Thymus (tissue), 14 donors: ENCODE measurements at places on chromosomes 6 and 20. TPM values are rescaled to one million over a fixed set of nuclear protein-coding genes. Genes with fewer than 3 reads are reported as not detected.

GRCh38 chr6:18509871-18510643 lies 122.9 kb downstream of the RNF144B start:
- DNase-seq, result no peak

DNA sequence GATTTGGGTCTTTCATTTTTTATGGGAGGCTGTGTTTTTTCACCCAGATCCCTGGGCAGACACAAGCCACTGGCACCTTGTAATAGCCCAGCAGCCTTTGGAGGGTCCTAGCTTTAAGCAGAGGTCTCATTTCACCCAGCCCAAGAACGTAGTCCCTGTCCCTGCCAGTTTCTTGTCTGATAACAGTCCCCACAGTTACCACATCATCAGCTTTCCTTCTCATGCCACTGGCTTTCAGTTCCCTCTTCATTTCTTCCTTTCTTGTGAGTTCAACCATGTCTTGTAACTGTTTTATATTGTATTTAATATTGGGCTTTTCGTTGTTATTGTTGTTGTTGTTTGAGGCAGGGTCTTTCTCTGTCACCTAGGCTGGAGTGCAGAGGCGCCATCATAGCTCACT lies 10.6 kb downstream of the PNPLA1 start:
- DNase-seq, result no peak

DNA sequence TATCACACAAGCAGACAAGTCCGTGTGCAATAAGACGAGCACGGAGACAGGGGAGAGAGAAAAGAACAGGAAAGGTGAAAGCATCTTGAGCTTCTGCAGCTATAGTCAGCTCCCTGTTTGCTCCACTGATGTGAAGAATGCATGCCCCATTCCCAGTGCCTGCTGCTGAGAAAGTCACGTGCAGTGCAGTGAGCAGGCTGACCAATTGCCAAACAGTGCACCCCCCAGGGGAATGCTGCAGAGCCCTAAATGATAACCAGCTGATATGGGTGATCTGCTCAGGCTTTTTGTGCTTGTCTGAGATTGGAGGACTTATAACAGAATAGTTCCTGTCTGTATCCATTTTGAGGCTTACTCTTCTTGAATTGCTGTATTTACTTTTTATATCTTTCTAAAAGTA lies 121.5 kb downstream of the PACRG start:
- DNase-seq, result no peak

DNA sequence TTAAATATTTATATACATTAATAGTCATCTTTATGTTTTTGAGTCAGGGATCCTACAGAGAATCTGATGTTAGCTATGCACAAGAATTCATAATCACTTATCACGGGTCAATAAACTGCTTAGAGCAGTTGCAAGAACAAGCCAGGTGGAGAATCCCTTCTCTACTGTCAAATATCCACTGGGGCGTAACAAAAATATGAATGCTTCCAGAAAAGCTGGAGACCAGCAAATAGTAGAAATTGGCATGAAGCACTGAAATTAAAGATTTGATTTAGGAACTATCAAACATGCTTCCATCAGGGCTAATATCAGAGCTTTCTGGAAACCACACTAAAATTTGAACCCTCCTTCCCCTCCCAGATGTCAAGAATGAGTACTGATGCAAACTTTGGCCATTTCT lies 37.3 kb downstream of the ADGRG6 start:
- no peak for DNase-seq

- no peak for DNase-seq
Observed at GRCh38 chr6:15088904-15089568, 156.8 kb upstream of the JARID2 start.

DNA sequence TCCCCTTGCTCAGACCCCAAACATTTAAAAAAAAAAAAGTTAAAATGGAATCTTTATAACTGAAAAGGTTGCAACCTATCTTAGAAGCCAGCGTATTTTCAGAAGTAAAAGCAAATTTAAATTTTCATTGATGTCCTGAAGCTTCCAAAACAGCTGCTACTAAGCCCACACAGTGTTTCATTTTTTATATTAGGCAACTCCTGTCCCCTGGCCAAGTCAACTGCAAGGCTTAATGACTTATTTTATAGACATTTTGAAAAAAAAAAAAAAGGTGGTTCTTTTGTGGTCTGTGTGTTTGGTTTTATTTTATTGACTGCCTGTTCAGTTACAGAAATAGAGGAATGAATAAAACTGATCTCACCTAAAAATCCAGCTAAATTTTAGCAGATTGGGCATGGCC lies 13.0 kb downstream of the CFAP61 start:
- DNase-seq, result no peak

DNA sequence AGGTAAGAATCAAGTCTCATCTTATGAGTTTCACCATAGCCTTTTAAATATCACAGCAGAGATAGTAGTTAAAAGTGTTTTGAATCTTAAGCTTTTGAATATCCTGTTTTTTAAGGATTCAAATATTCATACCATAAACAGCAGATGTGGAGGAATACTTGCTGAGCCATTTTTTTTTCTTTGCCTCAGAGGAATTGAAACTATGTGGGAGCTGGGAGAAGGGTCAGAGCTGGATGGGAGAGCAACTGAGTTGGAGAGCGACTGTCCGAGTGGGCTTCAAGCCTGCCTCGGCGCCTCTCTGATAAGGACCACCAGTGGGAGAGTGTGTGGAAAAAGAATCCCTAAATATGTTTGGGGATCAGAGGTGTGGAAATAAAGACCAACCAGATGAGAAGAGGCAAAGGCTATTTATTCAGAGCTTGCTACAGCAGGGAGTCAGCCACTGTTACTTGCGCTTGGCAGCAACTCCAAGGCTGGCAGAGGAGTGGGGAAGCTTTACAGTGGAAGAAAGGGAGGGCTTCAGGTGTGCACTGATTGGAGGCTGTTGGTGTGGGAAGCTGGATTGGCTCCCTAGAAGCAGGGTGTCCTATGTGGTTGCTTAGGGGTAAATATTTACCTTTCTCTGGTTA lies 34.3 kb upstream of the MCUR1 start:
- DNase-seq, result no peak

DNA sequence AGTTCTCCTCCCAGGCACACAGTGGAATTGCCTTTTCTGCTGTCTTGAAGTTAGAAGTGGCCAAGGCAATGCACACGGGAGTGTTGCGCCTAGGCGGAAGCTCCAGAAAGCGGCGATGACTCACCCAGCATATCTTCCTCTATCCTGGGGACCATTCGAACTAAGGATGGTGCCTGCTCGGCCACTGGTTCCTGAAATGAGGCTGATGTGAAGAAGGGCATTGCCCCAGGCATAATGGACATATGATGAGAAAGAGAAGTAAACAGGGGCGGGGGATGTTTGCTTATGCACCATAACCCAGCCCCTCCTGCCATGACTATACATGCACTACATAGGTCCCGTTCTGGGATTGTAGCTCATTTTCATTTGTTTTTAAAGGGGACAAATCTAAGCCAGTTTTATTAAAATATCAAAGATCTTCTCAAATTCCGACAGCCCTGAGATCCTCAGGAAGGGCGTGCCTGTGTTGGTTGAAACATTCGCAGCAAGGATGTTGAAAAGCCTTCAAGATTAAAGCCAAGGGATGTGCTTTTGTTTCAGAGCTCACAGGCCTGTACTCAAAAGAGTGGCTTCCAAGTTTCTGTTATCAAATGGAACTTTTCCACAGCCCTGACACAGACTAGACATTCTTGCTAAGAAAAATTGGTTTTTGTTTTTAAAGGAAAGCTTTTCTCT lies 218.5 kb downstream of the LY86 start:
- no peak for DNase-seq

DNA sequence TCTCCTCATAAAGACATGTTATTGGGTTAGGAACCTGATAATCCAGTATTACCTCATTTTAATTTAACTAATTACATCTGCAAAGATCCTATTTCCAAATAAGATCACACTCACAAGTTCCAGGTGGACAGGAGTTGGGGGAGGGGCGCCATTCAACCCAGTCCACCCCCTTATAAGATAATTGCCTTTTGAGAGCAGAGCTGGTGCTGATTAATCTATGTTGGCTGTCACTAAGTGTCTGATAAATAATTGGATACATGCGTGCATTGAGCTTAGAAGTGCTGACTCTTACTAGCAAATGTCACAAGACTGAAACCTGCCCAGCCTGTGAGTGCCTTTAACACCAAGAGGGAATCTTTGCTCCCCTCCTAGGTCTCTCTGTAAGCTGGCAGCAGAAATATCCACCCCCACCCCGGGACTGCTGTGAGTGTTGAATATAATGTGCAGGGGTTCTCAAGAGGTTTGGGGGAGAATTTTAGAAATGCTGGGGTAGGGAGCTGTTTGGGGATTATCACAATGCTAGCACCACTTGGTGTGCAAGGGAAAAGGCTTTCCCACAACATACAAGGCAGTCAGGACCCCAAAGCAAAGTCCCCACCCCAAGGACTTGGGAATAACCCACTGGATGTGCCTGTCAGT lies 87.5 kb downstream of the ANKRD60 start:
- no peak for DNase-seq

DNA sequence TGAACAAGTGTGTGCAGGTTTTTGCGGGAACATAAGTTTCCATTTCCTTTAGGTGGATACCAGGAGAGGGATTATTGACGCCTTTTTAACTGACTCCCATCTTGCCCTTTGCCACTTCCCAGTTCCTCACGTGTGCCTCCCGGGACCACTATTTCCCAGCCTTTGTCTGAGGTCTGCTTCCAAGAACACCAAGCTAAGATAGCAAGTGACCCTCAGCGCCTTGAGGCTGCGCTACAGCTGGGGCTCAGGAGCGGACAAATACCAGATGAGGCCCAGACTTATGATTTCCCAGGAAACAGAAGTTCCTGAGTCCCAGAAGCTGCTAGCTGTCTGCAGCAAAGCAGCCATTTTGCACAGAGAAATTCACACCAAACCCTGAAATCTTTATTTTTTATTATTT lies 216.7 kb downstream of the SYNDIG1 start:
- DNase-seq, result no peak

- DNase-seq, result no peak
Observed at GRCh38 chr6:133544419-133544818, 303.3 kb downstream of the EYA4 start.

DNA sequence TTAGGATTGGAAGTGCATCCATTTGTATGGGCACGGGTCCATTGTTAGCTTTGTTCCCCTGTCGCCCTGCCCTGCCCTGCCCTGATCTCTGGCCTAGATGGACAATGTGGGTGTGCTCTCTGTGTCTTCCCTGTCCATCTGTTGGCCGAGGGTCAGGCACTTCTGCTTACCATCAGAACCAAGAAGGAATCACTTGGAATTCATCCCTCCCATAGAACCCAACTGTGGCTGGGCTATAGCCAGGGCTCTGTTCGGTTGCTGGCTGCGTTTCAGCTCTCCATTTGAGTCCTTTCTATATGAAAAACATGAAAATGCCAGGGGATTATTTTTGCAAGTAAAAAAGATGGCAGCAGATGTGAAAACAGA lies 26.6 kb upstream of the TULP4 start:
- DNase-seq, result no peak

- no peak for DNase-seq
Observed at GRCh38 chr6:41573985-41574384, 27.8 kb downstream of the FOXP4 start.

GRCh38 chr20:41553142-41553879 lies 64.9 kb downstream of the CHD6 start:
- DNase-seq, result no peak

DNA sequence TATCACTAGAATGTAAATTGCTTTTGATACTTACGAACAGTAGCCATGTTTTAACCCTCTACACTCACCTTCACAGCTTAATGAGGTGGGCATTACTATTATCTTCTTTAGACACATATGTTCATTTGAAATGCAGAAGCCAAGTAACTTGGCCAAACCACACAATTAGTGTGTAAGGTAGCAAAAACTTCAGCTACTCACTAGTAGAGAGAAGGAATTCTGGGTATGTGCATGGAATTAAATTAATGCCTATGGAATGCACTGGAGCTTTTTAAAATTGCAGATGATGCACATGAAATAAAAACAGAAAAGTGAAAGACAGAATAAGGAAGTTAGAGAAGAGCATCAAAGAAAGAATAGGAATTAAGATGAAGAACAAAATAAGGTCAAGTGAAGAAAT lies 494.0 kb downstream of the ADGRB3 start:
- no peak for DNase-seq

The CALHM4 gene
- polyA plus RNA-seq, result 0.14 TPM

The HECA gene
- polyA plus RNA-seq, result 36.0 TPM

The MUCL3 gene
- 0.02 TPM for polyA plus RNA-seq

The DUSP22 gene
- 54.2 TPM for polyA plus RNA-seq

The PPP1R16B gene
- polyA plus RNA-seq, result 13.8 TPM
